ENCODE measurements at places on chromosomes 5 and 9. TPM values are rescaled to one million over a fixed set of nuclear protein-coding genes. Genes with fewer than 3 reads are reported as not detected.

PDGFRB gene
- 187 TPM for total RNA-seq

SLC6A18 gene
- not detected for total RNA-seq

SLCO6A1 gene
- total RNA-seq, result not detected

IL13 gene
- total RNA-seq, result not detected

MINAR2 gene
- total RNA-seq, result not detected

PCDHGA9 gene
- 4.1 TPM for total RNA-seq

TICAM2 gene
- 0.57 TPM for total RNA-seq

IL31RA gene
- not detected for total RNA-seq

ATP10B gene
- not detected for total RNA-seq

IL3 gene
- not detected for total RNA-seq

POU5F2 gene
- total RNA-seq, result 4.5 TPM

DPM2 gene
- total RNA-seq, result 7.5 TPM

FGD3 gene
- total RNA-seq, result 11.7 TPM

GTF3C4 gene
- total RNA-seq, result 9.5 TPM

ANKRD20A1 gene
- 2.6 TPM for total RNA-seq

CYLC2 gene
- not detected for total RNA-seq

PCDHB1 gene
- total RNA-seq, result not detected

SLC6A19 gene
- not detected for total RNA-seq
